ENCODE measurements at places on chromosomes 3 and 15.

- H3K4me3 ChIP-seq, result no peak overlapping the region
- peaks cover 21% of the 10 kb centered on the region for H3K4me1 ChIP-seq
- H3K27ac ChIP-seq, result no peak overlapping the region
- no peak for DNase-seq
Observed at GRCh38 chr3:55531321-55531720, 44.2 kb upstream of the WNT5A start.

GRCh38 chr15:101168898-101169494 lies 82.9 kb downstream of the CHSY1 start:
- peaks cover 27% of the 10 kb centered on the region for H3K36me3 ChIP-seq
- no peak for DNase-seq

GRCh38 chr3:124599779-124600693 lies 130.2 kb upstream of the UMPS start:
- H3K36me3 ChIP-seq, result no peaks in the 10 kb centered on the region
- peaks cover 23% of the 10 kb centered on the region for H3K4me1 ChIP-seq
- no peak overlapping the region for H3K4me3 ChIP-seq

DNA sequence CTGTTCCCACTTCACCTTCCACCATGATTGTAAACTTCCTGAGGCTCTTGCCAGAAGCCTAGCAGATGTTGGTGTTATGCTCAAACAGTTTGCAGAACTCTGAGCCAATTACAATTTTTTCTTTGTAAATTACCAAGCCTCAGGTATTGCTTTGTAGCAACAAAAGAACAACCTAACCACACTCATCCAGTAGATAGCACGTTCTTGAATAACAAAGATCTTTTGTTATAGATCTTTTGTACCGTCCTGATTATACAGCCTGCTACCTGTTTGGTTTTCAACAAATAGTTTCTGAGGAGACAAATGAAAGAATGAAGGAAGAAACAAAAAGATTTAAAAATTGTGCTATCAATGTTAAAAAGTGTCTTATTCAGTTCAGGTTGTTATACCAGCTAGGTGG lies 474.7 kb upstream of the ALCAM start:
- no peak overlapping the region for H3K27ac ChIP-seq
- no peak for DNase-seq
- H3K36me3 ChIP-seq, result no peaks in the 10 kb centered on the region
- no peaks in the 10 kb centered on the region for H3K27me3 ChIP-seq

DNA sequence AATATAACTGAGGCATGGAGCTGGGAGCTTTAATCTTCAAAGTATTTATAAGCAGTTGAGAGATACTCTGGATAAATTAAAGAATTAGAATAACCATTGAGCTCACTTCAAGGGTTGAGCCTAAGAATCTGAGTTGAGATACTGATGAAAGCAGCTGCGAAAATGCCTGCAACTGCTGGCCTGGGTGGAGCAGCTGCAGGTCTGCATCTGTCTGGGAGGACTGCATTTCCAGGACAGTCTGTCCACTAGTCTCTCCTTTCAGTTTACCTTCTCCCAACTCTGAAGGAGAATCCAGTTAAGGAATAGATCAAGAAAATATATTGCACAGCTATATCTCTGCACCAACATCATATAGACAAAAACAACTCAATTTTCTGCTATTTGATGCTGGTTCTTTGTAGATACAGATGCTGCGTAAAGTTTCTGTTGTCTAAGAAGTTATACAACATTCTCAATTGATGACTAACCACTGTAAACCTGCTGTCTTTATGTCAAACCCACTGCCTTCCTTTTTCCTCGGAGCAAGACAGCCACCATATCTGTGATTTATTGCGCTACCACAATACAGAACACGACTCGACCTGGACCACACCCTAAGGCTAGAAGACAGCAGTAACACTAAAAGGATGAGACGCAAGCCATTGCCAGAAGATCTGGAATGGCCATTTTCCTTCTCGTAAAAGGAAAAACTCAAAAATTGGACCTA lies 245.1 kb downstream of the MAGI1 start:
- H3K36me3 ChIP-seq, result no peaks in the 10 kb centered on the region
- no peak for DNase-seq
- no peaks in the 10 kb centered on the region for H3K27me3 ChIP-seq
- H3K4me1 ChIP-seq, result peaks cover 3% of the 10 kb centered on the region

GRCh38 chr3:39273119-39273518 lies 6.7 kb downstream of the CX3CR1 start:
- no peak overlapping the region for H3K4me3 ChIP-seq
- no peaks in the 10 kb centered on the region for H3K27me3 ChIP-seq
- no peak for DNase-seq
- H3K27ac ChIP-seq, result no peak overlapping the region
- no peaks in the 10 kb centered on the region for H3K36me3 ChIP-seq
- H3K4me1 ChIP-seq, result peaks cover 4% of the 10 kb centered on the region

GRCh38 chr3:129701161-129701560 lies 94.7 kb upstream of the PLXND1 start:
- H3K27me3 ChIP-seq, result no peaks in the 10 kb centered on the region
- peaks cover 16% of the 10 kb centered on the region for H3K36me3 ChIP-seq
- no peaks in the 10 kb centered on the region for H3K4me1 ChIP-seq
- no peak for DNase-seq
- H3K27ac ChIP-seq, result no peak overlapping the region

GRCh38 chr3:105853801-105854432 lies 14.9 kb downstream of the CBLB start:
- H3K4me1 ChIP-seq, result peaks cover 13% of the 10 kb centered on the region
- H3K27ac ChIP-seq, result no peak overlapping the region
- peaks cover 8% of the 10 kb centered on the region for H3K36me3 ChIP-seq
- H3K4me3 ChIP-seq, result no peak overlapping the region
- no peak for DNase-seq

DNA sequence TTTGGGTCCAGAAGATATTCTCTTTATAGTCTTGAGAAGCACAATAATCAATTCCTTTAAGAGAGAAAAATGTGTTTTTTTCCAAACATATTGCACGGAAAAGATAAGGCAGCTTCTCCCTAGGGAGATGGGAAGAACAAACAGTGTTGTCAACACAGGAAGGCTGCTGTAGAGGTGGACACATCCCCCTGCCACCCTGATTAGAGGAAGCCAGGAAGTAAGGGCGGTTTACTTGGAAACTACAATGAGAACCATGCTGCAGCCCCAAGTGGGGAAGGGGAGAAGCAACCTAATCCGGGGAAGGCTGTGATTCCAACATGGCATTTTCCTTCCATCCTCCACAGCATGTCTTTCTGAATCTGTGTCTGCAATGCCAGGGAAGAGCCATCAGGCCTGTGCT lies 256.9 kb upstream of the TGFBR2 start:
- no peaks in the 10 kb centered on the region for H3K27me3 ChIP-seq
- no peak overlapping the region for H3K27ac ChIP-seq
- no peak for DNase-seq
- no peak overlapping the region for H3K4me3 ChIP-seq

GRCh38 chr3:96266395-96267190 lies 547.8 kb upstream of the EPHA6 start:
- no peaks in the 10 kb centered on the region for H3K27me3 ChIP-seq
- no peak overlapping the region for H3K4me3 ChIP-seq
- H3K4me1 ChIP-seq, result no peaks in the 10 kb centered on the region

GRCh38 chr3:194811118-194811517 lies 125.4 kb downstream of the FAM43A start:
- H3K4me1 ChIP-seq, result peaks cover 1% of the 10 kb centered on the region
- DNase-seq, result no peak
- no peak overlapping the region for H3K4me3 ChIP-seq
- H3K36me3 ChIP-seq, result peaks cover 5% of the 10 kb centered on the region
